ENCODE measurements at places on chromosomes 6 and 20. TPM values are rescaled to one million over a fixed set of nuclear protein-coding genes. Genes with fewer than 3 reads are reported as not detected.
A peak's percentile ranks its signal among the peaks of the same experiment; 100 is the strongest.

DNA sequence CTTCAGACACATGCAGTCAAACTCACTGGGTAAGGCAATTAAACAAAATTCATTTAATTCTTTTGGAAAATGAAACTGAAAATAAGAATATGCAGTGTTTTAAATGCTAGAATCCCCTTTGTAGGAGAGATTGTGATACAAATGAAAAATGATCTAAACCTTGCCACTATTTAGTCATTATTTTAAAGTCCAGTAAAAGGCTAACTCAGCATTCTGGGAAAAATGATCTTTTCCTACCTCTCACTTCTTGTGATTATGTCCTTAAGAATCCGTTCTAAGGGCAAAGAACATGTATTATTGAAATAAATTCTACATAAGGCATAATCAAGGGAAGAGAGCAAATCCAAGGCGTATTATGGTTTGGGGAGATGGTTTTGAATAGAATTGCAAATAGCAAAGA lies 46.4 kb downstream of the TINAG start:
- no peak for DNase-seq

DNA sequence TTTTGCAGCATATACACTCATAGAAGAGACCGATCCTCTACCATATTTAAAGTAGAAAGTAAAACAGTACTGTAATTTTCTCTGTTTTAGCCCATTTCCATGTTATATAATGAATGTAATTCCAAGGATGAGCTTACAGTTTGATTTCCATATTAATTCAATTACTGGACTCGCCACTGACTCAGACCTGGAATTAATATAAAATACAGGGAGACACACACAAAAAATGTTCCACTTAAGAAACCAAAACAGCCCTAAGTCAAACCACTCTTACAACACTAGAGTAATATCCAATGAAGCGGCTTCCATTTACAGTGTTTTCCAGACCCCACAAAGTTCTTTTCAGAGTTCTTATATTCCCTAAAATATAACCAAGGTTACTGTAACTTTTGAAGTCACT lies 110.6 kb downstream of the BACH2 start:
- DNase-seq = no peak

DNA sequence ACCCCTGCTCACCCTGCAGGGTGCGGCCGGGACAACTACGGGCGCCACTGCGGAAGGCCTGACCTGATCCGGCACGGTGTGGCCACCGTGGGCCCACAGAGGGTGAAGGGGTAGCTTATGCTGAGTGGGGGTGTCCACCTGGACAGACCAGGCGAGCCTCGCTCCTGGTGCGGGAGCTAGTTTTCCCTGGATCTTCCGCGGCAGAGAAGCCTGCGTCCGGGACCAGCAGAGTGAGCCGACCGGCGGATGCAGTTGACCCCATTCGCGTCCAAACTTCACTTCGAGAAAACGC lies 38.2 kb downstream of the NCR2 start:
- DNase-seq = no peak

GRCh38 chr6:45003387-45003786 lies 324.7 kb upstream of the RUNX2 start:
- DNase-seq = no peak

- DNase-seq = no peak
Observed at GRCh38 chr6:108638993-108639392, 78.3 kb downstream of the FOXO3 start.

- DNase-seq = peak; percentile 59
Observed at GRCh38 chr20:45419188-45420091, 3.5 kb downstream of the PIGT start.

GRCh38 chr20:47097691-47098622 lies 203.3 kb downstream of the EYA2 start:
- no peak for DNase-seq

DNA sequence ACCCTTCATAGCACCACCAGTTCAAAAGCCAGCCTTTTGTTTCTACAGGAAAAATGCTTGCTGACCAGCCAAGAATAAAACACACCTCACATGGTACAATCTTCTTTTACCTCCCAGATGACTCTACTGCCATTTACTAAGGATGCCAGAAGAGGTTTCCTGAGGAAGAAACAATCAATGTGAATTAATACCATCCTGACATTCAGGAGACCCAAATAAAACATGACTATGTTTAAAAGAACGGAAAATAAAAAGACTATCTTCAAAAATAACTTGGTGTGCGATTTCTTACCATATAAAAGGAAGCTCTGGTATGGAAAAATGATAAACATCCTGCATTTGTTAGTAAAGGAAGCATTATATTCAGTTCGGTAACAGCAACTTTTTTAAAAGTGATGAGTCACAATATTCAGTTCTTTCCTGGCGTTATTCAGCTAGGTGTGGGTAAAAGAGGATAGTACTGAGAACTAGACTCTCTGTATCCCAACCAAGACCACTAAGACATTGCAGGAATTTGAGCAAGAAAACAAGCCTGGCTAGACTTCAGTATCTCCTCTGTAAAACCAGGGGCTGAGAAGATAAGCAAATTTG lies 16.3 kb downstream of the COL21A1 start:
- DNase-seq = no peak

DNA sequence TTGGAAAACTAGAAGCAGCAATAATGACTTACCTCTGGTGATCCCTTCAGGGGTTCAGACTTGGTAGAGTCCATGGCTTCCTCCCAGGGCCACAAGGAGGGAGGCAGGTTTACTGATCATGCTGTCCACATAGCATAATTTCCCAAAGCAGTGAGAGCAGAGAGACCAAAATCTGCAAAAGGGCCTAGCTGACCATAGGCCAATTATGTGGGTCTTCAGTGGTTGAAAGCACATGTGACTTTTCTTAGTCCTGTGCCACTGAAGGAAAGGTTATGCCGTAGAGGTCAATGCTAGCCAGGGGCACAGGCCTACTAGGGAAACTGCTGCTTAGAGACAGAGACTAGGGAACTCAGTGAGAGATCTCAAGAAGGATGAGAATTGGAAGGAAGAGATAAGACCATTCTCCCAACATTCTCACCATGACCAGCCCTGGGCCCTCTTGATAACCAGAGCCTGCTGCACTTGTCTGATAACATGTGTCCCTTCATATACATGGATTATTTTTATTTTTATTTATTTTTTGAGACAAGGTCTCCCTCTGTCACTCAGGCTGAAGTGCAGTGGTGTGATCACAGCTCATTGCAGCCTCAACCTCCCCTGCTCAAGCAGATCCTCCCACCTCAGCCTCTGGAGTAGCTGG lies 2.0 kb upstream of the GTPBP2 start:
- DNase-seq = no peak

DNA sequence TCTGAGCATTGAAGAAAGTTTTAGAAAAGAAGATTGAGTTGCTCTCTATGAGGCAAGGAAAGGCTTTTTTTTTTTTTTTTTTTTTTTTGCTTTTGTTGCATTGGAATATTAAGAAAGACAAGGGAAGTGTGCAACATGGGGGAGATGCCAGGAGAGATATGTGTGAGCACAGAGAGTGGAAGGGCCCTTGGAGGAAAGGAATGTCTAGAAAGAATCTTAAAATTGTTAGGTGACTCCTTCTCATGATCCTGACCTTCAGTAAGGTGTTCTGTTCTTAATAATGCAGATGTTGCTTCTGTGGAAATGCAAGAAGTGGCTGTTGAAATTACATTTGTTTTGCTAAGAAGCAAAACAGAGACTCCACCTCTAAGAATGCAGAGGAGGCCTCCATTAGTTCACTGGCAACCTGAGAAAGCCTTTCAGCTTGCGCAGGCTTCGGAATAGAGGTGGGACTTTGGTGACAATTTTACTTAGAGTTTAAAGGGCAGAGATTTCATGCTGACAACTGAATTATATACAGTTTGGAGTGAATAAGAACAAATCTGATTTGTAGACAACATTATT lies 118.0 kb upstream of the ASCC3 start:
- DNase-seq = no peak

Gene TAAR2
- total RNA-seq = not detected

Gene FOXQ1
- total RNA-seq = 0.59 TPM

Gene TPBG
- total RNA-seq = 12.3 TPM

Gene GRM1
- total RNA-seq = 0.30 TPM

Gene MEP1A
- total RNA-seq = not detected

Gene IMPG1
- total RNA-seq = not detected
